ENCODE measurements at places on chromosomes 16 and 17.
A peak's percentile ranks its signal among the peaks of the same experiment; 100 is the strongest.

GRCh38 chr16:28166394-28167208 is 45.2 kb downstream of the XPO6 start:
- peak; percentile 10 for DNase-seq

- DNase-seq, result no peak
These were observed 25.0 kb downstream of the FBXL20 start for GRCh38 chr17:39376434-39376833.

DNA sequence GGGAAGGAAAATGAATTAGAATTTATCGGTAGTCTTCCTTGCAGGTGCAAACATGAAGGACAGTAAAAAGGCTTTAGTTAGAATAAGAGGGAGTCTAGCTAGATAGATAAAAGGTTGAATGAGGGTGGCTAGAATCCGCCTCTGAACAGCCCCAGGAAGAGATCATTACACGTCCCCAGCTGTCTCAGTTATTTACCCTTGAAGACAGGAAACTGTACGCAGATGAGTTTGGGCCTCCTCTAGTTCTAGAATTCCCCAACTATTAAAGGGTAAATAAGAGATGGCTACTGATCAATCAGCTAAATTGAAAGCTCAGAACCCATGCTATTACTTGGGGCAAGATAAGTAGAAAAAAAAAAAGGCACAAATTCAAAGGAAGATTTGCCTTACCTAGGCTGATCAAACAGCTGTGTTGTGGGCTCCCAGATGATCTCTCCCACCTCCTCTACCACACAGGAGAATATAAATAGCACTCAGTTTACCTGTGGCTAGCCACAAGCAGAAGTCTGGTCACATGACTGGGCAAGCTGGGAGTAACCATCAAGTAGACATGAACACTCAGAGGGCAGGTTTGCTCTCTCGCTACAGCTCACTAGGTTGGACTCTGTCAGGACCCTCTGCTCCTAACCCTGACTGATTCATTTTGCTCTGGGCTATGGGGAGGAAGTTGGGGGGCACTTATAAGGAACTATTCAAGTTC is 17.0 kb downstream of the FAM117A start:
- DNase-seq, result no peak

DNA sequence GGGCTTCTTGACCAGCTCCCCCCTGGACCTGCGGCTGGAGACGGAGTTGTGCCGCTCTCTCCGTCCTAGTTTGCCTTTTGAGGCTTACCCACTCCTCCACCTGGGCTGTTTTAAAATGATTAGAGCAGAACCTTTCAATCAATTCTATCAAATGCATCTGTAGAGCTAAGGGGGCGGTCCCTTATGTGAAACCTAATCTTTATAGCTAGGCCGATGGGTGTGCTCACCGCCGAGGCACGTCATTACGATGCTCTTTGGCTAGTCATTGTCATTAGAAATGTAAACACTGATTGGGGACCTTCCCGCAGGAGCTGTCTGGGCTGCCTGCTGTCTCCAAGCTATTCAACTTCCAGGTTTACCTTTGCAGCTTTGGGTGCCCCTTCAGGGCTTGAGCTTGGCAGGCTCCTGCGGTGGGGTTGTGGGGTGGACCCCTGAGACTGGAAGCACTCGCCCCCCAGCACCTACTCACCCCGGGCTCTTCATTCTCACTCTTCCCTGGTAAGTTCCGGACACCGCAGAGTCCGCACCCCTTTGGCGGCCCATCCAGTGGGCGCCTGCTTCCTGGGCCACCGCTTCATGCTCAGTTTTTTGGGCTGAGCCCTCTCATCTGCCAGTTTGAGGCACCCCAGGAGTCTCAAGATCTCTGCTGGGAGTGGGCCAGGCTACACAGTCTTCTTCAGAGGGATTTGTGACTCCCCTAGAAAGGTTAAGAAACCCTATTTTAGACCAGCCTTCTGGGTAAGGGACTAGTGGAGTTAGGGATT is 20.9 kb upstream of the IL17C start:
- DNase-seq, result no peak

DNA sequence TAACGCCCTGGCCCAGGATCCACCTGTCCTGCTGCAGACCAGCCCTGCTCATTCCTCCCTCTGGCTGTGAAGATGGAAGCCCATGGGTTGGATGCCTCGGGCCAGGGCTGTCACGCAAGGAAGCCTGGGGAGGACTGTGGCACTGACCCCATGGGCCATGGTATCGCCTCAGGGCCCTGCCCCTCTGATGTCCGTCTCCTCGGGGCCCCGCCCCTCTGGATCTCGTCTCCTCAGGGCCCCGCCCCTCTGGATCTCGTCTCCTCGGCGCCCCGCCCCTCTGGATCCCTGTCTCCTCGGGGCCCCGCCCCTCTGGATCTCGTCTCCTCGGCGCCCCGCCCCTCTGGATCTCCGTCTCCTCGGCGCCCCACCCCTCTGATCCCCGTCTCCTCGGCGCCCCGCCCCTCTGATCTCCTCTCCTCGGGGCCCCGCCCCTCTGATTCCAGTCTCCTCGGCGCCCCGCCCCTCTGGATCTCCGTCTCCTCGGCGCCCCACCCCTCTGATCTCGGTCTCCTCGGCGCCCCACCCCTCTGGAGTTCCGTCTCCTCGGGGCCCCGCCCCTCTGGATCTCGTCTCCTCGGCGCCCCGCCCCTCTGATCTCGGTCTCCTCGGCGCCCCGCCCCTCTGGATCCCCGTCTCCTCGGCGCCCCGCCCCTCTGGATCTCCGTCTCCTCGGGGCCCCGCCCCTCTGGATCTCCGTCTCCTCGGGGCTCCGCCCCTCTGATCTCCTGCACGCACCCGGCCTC is 24.0 kb downstream of the METRNL start:
- peak; percentile 55 for DNase-seq

- DNase-seq, result no peak
These were observed 44.8 kb downstream of the PITPNC1 start for GRCh38 chr17:67421869-67422273.

GRCh38 chr16:2023092-2024031 is 3.3 kb upstream of the NHERF2 start:
- peak; percentile 96 for DNase-seq

Data from activated T-cell treated with anti-CD3 and anti-CD28 coated beads for 48 hours (primary cell).